NCI-H2171 treated with DMSO at 0.1 percent for 48 hours (cell line): ENCODE measurements at places on chromosomes 3 and 15.

DNA sequence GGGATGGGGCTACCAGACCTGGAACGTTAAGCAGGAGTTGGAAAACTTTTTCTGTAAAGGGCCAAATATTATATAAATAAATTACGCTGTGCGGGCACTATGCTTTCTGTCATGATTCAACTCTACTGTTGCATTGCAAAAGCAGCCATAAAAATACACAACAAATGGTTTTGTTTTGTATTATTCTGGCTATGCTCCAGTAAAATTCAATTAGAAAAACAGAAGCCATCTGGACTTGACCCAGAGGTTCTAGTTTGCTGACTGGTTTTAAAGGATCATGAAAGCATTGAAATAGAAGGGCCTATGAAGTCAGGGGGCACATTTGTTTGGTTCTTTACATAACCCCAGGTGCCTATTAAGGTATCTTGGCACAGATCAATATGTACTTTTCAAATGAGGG, 647.4 kb upstream of the LMCD1 start:
- no peak for DNase-seq

GRCh38 chr3:129320261-129320660, 41.6 kb downstream of the HMCES start:
- DNase-seq, result no peak

GRCh38 chr15:37395100-37395468, 294.7 kb upstream of the MEIS2 start:
- DNase-seq, result no peak

- DNase-seq, result no peak
These were observed 103.2 kb downstream of the CHL1 start for GRCh38 chr3:299590-300301.

GRCh38 chr15:28886431-28887338, 911 bp downstream of the APBA2 start:
- no peak for DNase-seq

DNA sequence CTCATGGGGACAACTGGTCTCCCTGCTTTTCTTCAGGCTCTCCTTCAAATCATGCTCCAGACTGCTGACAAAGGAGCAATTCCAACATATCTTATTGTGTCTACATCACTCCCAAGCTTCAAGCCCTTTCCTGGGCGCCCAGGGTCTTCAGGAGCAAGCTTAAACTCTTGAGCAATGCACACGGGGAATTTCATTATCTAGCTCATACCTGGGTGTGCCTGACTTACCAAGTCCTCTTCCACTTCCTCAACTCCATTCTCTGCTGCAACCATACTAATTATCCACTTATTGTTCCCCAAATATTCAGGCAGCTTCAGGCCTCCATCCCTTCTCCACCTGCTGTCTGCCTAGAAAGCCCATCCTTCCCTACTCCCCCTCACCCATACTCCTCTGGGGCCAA, 50.6 kb downstream of the B3GNT5 start:
- DNase-seq, result no peak

GRCh38 chr3:132435224-132435910, 18.1 kb downstream of the DNAJC13 start:
- no peak for DNase-seq

DNA sequence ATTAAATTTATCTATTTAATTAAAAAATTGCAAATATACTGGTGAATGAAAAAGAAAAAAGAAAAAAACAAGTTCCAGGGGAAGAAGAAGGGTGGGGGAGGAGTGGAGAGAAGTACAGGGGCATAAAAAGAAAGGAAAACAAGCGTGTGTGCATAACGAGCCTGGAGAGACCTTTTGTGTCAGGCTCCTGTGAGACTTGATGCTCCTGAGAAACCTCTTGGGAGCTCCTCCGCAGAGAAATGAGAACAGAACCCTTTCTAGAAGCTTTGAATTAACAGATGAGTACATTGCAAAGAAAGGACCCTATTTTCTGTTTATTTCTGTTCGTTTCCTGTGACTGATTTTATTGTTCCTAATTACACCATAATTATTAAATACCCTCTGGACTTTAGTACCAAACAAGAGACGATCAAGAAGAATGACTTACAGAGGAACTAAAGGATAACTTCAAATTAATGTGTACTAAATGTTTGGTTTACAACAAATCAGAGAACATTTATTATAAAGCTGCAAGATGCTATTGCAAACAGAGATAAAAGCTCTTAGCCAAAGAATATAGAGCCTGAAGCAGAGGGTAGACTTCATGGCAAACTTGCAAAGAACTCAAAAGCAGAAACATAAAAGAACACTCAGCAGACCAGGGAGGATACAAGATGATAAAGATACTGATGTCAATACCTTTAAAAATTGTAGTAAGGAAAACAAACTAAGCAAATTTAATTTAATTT, 74.7 kb downstream of the DPPA2 start:
- DNase-seq, result no peak

GRCh38 chr15:74621936-74622335, 6.3 kb downstream of the CLK3 start:
- no peak for DNase-seq

DNA sequence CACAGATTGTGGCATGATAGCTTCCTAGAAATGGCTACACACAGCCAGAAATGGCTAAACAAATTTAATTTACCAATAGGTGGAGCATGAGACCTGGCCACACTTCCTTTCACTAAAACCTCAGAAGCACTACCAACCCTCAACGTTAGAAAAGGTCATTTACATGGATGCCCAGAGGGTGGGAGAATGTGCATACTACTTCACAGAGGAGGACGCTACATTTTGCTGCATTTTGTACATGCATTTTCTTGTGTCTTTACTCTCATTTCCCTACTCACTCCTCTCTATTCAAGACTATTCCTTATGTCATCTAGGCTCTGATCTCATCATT, 40.1 kb downstream of the C2CD4B start:
- DNase-seq, result no peak

GRCh38 chr15:33737687-33738601, 230.4 kb upstream of the CHRM5 start:
- DNase-seq, result peak; percentile 52

DNA sequence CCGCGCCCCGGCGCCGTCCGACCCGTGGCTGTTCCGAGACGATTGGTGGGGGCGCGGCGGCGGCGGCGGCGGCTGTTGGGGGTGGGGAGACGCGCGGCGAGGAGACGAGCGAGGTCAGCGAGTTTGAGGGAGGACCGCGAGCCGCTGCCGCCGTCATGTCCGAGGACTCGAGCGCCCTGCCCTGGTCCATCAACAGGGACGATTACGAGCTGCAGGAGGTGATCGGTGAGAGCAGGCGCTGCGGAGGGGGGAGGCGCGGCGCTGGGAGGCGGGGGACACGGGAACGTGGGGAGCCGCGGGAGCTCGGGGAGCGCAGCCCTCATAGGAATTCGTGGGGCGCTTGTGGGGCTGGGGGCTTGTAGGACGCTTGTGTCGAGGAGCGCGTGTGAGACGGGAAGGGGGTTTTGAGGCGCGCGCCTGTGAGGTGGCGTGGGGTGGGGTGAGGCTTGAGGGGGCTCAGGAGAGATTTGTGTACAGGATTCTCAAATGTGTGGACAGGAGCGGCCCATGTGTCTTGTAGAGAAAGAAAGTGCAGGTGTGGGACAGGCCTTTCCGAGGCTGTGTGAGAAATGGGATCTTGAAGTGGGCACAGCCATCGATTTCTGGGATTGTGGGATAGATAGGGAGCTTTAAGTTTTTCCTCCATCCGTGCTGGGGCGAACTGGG, 518 bp downstream of the OXSR1 start:
- no peak for DNase-seq

GRCh38 chr15:98505611-98506031, 142.7 kb upstream of the IGF1R start:
- DNase-seq, result no peak

- DNase-seq, result no peak
These were observed 253.6 kb downstream of the NR1D2 start for GRCh38 chr3:24198728-24199127.

DNA sequence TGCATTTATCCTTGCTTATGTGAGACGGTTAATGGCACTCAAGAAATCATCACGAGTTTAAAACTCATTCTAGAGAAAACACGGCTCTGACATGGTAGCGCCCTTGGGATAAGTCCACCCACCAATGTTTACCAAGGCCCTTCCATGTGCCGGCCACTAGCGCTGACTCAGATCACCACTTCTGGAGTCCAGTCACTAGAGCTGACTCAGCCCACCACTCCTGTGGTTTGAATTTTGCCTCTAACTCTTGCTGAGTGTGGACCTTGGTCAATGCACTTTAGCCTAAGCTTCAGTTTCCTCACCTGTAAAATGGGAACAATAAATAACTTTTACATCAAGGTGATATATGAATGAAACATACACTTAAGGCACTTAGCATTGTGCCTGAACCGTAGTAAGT, 358.4 kb upstream of the PROK2 start:
- DNase-seq, result no peak

DNA sequence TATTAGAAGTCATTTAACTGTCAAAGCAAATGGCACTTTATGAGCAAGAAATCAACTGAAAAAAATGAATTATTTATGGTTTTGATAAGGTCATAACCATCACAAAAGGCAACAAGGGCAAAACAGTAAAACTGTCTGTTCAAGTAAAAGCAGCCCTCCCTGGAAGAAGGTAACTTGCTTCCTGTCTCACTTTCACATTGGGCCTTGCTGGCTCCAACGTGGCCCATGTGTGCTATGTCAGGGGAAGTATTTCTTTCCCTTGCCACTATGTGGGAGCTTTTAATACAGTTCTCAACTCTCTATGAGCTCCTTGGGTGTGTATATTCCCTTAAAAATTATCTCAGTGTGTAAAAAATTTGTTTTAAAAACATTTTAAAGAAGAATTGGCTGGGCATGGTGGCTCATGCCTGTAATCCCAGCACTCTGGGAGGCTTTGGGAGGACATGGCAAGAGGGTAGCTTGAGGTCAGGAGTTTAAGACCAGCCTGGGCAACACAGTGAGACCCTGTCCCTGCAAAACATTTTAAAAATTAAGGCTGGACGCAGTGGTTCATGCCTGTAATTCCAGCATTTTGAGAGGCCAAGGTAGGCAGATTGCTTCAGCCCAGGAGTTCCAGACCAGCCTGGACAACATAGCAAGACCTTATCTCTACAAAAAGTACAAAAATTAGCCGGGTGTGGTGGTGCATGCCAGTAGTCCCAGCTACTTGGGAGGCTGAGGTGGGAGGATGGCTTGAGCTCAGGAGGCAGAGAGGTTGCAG, 45.2 kb upstream of the TJP1 start:
- DNase-seq, result no peak

DNA sequence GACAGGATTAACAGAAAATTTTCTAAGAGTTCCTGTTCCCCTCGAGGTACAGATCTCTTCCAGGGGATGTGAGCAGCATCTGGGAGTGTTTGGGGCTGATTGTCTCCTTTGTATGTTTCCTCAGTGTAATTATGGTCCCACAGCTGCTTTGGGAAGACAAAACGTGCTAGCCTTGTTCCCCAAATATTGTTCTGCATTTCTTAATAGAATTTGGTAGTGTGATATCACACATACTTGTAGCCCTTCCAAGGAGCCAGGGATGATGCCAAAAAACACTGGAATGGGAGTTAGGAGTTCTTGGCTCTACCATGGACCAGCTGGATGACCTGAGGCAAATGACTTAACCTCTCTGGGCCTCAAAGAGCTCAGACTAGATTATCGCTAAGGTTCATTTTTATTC, 19.0 kb upstream of the AGBL1 start:
- no peak for DNase-seq

- DNase-seq, result no peak
These were observed 152.0 kb downstream of the OPA1 start for GRCh38 chr3:193744822-193745684.

DNA sequence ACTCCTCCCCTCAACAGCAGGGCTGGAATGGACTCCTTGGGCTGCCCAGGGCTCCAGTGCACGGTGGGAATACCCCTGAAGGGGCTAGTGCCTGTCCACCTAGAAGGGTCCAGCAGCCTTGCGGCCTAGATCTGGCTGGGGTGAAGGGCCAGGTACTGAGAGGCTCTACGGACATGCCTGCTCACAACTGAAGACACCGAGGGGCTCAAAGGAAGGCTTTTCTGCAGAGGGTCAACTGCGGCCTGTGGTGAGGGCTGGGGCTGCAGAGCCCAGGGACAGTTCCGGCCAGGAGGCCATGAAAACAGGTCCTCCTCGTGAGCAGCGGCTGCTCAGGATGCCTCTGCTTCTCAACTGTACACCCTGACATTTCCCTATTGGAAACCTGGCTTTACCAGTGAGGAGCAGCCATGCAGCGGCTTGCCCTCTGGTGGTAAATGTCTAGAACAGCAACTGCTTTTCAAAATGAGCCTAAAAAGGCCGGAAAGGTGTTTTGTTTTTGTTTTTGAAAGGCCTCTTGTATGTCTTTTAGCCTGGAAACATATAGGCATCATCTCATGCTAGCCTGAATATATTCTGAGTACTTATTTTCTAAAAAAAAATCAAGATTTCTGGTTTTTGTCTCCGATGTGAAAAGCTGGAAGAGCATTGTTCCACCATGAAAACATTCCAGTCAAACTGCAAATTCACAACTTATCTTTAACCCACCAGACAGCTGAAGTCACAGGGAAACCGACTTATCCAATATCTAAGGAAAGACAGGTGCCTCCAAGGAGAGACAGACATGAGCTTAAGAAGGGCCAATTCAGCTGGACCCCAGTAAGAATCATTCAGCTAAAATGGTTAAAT, 163.4 kb downstream of the KLF13 start:
- peak; percentile 55 for DNase-seq

DNA sequence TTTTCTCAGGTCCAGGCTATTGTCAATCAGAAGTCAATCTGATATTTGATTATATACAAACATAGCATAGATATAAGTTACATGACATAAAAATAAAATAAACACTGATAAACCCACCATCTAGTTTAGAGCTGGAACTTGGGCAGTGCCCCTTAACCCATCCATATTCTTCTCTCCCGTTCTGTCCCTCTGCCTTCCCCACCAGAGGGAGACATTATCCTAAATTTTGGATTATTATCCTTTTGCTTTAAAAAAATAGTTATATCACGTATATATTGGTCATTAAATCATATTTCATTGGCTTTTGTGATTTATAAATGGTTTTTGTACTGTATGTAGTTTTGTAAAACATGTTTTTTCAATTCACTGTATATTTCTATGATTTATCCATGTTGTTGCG, 107.9 kb downstream of the GMPS start:
- DNase-seq, result peak; percentile 24

- peak; percentile 89 for DNase-seq
These were observed 12.7 kb downstream of the PLXND1 start for GRCh38 chr3:129593595-129594339.

DNA sequence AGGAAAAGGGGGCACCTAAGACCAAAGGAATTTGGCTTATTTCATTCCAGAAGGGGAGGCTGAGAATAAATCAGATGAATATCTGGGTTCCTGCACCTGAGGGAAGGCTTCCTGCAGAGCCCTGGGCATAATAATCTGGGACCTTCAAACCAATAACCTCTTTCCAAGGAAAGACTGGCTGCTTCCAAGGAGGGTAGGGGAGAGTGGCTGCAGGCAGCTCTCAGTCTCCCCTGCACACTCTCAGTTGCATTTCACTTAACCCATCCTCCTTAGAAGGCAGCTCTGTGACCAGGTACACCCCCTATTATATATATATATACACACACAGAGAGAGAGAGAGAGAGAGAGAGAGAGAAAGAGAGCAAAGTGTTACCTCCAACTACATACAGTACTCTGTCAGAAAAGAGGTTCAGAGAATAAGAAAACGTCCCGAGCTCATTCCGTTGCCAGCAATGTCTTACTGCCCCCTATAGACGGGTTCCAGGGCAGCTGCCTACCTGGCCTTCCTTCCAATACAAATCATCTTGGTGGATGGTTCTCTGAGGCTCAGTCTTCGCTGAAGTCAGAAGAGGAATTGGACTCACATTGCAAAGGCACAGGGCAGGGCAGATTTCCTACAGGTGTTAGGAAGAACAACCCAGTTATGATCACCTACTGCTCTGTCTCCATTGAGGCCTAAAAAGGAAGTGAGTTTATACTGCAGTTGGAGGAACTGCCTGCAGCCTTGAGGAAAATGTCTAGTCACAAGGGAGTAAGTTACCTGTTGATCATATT, 26.1 kb downstream of the CAPN3 start:
- no peak for DNase-seq
